ENCODE measurements at places on chromosomes 4 and X. TPM values are rescaled to one million over a fixed set of nuclear protein-coding genes. Genes with fewer than 3 reads are reported as not detected.
A peak's percentile ranks its signal among the peaks of the same experiment; 100 is the strongest.

DNA sequence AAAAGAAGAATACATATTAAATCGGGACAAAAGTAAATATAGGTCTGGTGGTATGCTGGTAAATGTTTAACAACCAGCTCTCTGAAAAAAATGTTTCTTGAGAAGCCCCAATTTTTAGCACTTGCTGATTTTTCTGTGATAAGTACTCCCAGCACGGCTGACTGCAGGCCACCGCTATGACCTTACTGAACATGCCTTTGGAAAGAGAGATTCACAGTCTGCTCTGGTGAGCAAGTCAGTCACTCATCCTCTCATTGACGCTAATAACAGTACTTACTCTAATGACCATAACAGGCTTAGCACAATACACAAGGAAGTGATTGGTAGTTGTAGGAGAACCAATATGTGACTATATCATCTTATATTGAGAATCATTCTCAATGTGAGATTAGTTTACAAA is 98.9 kb upstream of the BLTP1 start:
- no peak for DNase-seq

DNA sequence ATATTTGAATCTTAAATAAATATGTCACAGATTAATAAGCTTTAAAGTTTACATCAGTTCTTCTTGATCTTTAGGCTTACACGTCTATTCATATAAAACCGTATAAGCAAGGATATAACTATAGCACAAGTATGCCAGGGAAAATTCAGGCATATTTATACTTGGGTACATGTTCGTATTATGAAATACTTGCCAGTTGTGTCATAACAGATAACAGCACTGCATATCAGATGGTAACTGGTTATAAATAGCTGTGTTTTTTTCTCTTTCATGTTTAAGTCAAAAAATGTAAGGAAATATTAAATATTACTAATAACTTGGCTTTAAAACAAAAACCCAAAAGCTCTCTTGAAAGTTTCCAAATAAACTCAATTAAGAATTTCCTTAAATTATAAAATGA is 17.5 kb downstream of the BRWD3 start:
- no peak for DNase-seq

DNA sequence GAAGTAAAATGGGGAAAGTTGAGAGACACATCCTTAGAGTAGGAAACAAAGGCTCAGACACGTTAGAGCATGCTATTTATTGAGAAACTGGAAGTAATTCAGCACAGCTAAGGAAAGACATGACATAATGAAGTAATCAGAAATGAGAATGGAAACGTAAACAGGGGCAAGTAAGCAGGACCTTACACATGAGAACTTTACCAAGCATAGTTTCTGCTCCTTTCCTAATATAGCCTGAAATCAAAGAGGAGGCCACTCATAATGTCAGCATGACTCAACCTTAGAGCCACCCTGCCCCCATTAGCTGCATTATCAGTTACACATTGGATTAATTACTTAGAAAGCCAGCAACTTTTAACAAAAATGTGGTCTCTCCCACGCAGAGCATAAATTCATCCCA is 558.3 kb upstream of the GRIA3 start:
- no peak for DNase-seq

DNA sequence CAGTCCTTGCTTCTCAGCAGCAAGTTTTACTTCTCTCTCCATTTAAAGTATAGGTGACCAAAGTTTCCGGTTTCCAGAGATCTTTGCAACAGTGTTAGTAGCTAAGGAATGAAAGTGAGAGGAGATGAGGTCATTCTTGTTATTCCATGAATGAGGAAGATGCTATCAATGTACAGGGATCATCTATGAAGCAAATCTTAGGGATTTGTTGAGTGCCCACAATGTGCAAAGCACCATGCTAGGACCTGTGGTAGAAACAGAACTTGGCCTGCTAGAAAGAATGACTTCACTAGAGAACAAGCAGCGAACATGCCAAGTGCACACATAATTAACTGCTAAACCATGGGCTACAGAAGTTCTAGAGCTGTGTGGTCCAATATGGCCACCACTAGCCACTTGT is 112.5 kb downstream of the MID1 start:
- DNase-seq = no peak

GRCh38 chrX:97628807-97629596 is 745.3 kb downstream of the RPA4 start:
- DNase-seq = no peak

GRCh38 chrX:115642895-115643530 is 82.0 kb downstream of the PLS3 start:
- peak; percentile 5 for DNase-seq

DNA sequence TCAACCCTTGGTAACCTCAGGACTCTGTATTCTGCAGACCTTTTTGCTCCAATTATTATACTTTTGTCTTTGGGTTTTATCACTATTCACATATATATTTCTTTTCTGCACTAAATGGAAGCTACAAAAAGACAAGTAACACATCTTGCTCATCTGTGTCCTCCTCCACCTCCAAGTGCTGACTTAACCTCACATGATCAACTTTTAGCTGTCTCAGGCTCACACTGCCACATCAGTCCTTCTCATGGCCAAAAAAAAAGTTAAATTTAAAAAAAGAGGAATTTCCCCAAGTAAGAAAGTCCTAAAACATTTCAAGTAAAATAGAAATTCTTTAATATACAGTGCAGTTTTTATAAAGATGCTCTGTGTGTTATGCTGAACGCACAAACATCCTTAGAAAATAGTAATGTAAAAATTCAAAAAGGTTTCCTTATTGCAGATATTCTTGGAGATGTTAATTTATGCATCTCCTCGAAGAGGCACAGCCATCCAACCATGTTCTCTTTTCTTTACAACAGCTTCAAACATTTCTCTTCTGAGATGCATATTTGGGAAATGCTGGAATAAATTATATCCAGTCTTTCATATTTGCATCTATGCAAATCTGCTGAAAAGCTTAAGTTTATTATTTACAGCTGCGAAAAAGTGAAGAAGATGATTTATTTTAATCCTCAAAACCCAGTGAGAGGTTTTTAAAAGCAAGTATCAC is 37.6 kb downstream of the ARAP2 start:
- no peak for DNase-seq

The RHOH gene
- 204 TPM for total RNA-seq

Measured in activated T-cell treated with anti-CD3 and anti-CD28 coated beads, Interleukin-2, amount 50 U/mL, for 4 hours (primary cell).